ENCODE measurements at places on chromosomes 16 and 17.

DNA sequence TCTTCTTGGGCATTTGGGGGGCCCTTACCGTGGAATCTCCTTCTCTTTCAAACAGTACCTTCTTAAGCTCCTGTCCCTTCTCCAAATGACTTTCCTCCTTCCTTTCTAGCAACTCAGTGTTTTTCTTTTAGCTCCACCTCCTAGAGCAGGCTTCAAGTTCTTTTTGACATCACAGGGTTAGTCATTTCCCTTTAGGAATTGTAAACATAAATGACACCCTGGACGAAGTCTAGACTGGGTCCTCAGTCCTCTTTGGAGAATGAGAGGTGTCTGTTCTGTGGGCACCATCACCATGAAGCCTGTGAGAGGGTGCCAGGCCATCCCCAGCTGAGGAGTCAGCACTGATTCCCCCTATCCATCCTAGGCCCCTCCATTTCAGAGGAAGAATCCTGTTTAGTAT, 94.7 kb downstream of the SALL1 start:
- DNase-seq, result no peak

DNA sequence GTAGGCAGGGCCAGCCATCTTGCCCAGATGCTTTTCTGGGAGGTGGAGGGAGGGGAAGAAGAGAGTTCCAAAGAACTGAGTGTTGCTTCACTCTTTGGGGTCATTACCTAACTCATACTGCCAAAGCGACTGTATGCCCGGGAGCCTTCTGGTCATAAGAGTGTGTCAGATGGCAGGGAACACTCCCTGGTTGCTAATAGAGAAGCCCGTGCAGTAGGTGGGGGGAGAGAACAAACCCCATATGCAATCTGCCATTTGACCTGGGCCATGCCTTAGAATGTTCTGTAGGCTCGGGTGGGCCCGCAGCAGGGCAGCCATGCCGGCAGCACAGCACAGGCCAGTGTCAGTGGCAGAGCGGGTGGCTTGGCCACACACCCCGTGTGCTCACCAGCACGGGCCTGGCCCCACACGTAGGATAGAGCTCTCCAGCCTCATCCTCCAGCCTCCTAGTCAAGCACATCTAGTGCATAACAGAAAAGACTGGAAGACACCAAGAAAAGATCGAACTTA, 120.5 kb downstream of the SOCS1 start:
- no peak for DNase-seq

DNA sequence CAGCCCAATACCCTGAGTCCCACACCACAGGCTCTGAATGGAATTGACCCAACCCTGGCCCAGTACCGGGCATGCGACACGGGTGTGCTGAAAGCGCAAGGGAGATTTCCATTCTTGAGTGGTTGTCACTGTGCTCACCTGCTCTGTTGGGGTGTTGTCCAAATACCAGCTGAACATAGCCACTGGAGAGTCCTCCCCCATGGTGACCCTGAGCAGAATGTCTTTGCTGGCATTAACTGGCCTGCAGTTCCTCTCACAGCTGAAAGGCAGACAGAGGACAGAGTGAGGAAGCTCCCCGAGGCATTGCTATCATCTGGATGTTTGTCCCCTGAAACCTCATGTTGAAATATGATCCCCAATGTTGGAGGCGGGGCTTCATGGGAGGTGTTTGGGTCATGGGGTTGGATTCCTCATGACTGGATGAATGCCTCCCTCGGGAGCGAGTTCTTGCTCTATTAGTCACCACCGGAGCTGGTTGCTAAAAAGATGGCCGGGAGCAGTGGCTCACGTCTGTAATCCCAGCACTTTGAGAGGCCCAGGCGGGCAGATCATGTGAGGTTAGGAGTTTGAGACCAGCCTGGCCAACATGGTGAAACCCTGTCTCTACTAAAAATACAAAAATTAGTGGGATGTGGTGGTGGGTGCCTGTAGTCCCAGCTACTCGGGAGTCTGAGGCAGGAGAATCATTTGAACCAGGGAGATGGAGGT, 57.3 kb upstream of the BCO1 start:
- DNase-seq, result no peak

- DNase-seq, result no peak
Observed at GRCh38 chr16:57252148-57252721, 7.2 kb downstream of the ARL2BP start.

DNA sequence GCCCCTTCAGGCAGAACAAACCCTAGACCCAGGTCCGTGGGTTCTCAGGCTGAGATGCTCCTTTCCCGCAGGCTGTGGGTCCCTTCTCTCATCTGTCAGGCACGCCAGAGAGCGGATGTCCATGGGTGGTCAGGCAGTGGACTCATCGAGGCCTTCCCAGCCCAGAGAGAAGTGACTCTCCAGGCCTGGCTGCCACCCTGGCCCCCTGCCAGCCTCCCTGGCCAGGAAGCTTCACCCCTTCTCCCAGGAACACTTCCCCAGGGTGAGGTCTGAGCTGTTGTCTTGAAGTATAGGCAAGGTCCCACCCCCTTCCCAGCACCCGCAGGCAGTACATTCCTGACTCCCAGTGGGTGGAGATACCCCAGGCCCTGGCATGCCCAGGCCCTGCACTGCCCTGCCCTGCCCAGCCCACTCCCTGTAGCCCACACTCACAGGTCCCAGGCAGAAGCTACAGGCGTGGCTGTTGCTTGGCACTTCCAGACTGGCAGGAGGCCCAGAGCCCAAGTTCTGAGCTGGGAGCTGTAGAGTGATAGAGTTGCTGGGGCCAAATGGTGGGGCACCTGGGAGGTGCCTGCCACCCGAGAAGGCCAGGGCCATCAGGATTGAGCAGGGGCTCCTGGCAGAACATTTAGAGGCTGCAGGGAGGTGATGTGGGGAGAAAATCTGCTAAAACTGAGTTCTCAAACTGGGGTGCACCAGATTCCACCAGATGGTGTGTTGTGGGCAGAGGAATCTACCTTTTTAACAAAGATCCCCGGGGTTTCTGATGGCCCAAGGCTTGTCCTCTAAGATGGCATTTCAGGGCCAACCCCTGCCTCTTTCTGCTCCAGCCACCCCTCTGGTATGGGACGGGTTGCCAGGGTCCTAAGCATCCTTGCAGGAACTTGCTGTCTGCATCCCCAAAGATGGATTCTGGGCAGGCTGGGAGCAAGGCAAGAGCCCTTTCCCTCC, 6.7 kb downstream of the ITGA3 start:
- no peak for DNase-seq

- no peak for DNase-seq
Observed at GRCh38 chr17:15023589-15024336, 241.4 kb downstream of the PMP22 start.

DNA sequence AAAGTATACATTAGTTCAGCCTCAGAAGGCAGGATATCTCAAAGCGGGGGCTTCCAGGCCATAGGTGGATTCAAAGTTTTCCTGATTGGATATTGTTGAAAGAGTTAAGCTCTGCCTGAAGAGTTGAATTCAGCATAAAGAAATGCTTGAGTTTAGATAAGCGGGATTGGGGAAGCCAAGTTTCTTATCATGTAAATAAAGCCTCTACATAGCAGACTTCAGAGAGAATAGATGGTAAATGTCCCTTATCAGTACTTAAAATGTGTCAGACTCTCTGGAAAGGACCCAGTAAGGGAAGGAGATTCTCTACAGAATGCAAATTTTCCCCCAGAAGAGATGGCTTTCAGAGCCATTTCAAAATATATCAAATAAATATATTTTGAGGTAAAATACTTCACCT, 423.5 kb downstream of the SHISA9 start:
- no peak for DNase-seq

GRCh38 chr17:2102931-2103809, 48.3 kb downstream of the HIC1 start:
- no peak for DNase-seq

GRCh38 chr17:39170109-39170508, 4.1 kb upstream of the ARL5C start:
- DNase-seq, result no peak

- no peak for DNase-seq
Observed at GRCh38 chr16:87966064-87966645, 14.9 kb downstream of the BANP start.

DNA sequence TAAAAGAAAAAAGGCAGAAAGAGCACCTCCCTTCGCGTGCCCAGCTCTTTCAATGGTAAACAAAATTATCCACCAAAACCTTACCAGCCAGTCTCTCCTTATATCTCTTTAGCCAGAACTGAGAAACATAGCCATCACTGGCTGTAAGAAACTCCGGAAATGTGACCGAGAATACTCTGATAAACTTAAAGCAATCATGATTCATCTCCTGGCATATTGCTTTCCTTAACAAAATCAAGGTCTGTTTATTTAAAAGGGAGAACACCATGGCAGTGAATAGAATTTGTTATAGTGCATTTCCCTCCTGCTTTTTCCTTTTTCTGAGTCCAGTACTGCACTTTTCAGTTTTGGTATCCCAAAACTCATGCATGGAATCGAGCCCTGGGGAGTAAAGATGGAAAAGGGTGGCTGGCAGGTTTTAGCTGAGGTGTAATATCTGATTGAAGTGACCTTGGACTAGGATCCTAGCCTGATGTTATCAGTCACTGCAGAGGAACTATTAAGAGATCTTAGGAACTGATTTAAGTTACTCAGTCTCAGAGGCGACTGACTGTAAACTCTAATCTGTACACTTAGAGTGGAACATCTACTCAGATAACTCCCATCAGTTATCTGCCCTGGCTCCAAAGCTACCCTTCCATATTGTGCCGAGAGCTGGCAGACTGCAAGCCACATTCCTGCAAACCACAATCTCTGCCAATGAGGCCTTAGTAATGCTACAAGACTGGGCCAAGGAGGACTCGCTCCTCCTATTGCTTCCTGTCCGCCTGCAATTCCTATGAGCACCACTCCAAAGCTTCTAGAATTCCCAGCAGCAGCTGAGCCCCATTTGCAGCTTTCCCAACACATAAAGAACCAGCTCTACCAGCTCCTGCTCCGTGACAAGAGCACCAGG, 7.4 kb upstream of the COX10 start:
- DNase-seq, result no peak

DNA sequence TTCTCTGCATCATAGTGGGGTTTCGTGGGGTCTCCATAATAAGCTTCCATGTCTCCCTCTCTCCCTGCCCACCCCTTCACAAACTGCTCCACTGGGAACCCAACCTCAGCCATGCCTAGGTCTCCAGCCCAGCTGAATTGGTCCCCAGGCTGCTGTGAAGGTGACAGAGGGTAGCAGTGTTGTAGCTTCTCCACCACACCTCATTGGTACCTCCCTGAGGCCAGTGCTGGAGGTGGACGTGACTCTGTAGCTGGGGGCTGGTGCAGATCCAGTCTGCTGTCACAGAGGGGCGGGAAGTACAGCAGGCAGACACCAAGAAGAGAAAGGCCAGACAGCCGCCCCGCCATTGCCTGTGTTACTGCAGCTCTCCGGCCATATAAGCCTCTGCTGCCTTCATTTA, 82.1 kb downstream of the OR1D5 start:
- no peak for DNase-seq

DNA sequence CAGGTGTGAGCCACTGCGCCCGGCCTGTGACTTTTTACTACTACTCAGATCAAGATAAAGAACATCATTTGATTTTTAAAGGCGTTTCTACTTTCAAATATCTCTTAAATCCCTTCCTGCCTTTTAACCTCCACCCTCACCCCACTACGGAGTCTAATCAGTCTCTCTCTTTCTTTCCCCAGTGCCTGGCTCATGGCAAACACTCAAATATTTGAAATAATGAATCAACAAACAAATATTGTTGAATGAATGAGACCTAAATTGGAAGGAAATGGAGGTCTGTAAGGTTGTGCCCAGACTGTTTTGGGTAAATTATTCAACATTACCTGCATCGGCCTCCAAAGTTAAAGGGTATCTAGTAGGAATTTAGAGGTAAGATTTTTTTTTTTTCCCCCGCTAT, 14.7 kb downstream of the COPZ2 start:
- no peak for DNase-seq

- DNase-seq, result no peak
Observed at GRCh38 chr16:18792836-18793433, 2.8 kb upstream of the RPS15A start.

DNA sequence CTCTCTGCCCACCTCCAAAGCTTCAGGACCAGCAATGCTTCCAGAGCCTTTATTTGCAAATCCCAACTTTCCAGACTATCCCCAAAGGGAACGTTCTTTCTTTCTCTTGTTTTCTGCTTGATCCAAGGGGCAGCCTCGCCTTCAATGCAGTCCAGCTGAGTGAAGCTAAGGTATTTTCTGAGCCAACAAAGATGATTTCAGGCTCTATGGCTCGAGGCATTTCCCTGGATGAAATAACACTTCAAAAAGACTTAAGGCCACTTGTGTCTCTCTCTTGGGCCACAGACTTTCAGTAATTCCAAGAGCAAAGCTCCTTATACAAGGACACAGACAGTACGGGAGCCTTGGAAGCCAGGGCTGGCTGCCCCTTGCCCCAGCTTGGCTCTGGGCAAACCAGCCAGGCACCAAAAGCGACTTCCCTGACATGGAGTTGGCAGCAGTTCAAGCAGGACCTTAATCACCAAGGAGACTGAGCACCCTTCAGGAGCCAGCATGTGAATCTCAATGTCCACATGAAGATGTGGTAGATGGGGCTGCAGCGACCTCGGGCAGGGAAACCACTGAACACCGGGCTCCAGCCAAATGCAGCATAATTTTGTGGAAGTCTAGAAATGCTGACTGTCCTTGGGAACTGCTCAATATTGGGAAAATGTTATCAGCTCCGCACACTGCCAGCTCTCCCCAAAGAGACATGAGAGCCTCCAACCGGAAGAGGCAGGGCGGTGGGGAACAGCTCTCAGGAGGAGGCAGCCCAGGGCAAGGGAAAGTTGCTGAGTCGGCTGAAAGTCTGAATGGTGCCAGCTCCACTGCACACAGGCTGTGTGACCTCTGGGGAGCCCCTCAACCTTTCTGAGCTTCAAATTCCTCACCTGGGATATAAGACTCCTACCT, 39.0 kb downstream of the TK2 start:
- DNase-seq, result no peak

- no peak for DNase-seq
Observed at GRCh38 chr17:80024206-80024972, 11.3 kb downstream of the TBC1D16 start.

- DNase-seq, result no peak
Observed at GRCh38 chr16:60611844-60612243, 1424.4 kb downstream of the CDH8 start.
